ENCODE measurements at places on chromosomes 2 and 18.

DNA sequence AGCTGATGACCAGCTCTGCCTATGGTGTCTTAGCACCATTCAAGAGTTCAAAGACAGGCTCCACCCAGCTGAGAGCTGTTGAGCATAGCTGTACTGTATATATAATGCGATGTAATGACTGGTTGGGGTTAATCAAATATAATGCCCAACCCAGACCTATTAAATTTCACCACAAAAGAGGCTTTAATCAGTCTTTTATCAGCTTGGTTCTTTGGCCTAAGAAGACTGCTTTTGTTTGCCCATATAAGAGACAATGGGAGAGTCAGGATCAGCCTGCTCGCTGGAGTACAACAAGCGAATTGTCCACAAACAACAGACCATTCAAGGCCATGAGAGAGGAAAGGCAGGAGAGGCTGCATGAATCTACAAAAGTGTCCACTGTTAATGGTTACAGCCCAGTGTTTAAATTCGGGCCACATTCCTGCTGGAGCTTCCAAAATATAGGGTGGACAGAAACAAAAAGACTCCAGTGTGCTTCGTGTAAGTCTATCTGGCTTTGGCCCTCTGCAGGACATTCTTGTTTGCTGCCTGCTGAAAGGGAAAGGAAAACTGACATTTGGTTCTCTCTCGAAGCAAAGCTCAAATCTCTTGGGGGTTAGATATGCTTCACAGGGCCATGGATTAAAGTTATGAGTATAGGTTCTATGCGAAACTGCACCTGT lies 299.0 kb upstream of the FBXO11 start:
- no peak for DNase-seq

GRCh38 chr18:13416208-13416607 lies 197.6 kb downstream of the LDLRAD4 start:
- no peak for DNase-seq

DNA sequence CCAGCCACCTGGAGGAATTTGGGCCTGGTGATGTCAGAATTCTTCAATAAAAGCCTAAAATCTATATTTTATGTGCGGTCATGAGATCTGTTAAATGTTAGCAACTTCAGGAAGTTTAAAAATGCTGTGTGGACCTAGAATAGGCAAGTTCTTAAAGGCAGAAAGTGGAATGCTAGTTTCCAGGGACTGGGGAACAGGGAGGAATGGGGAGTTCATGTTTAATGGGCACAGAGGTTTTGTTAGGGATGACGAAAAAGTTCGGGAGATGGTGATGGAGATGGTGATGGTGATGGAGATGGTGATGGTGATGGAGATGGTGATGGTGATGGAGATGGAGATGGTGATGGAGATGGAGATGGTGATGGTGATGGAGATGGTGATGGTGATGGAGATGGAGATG lies 9.2 kb downstream of the TYMS start:
- DNase-seq: no peak

GRCh38 chr2:201858281-201859184 lies 52.2 kb downstream of the CDK15 start:
- DNase-seq: no peak

DNA sequence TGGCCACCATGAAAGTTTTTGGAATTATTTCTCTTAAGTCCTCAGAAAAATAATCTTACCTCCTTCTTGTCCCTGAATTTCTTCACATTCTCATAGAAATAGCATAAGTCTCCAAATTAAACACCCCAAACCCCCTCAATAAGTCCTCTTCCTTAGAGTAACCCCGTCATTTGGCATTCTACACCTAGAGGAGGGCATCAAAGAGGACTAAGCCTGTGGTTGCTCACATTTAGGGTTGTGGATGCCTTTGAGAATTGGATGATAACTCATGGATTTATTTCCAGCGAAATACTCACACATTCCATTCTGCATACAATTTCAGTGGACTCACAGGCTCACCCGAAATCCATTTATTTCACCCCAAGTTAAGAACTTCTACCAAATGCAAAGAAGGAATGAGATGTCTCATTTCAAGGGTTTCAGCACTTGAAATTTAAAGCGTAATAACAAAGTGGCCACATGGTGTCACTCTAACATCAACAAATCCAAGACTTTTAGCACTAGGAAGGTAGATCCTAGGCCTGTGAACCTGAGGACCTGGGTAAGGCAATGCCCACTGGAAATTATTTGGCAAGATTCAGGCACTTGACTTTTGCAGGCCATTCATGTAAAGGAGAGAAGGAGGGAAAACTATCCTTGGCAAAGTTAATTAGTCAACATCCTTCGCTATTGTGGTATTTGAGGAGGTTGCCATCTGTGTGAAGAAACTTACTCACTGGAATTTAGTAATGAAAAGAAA lies 24.6 kb downstream of the DYTN start:
- DNase-seq: peak; percentile 71

GRCh38 chr2:127786048-127786809 lies 24.7 kb downstream of the WDR33 start:
- no peak for DNase-seq

DNA sequence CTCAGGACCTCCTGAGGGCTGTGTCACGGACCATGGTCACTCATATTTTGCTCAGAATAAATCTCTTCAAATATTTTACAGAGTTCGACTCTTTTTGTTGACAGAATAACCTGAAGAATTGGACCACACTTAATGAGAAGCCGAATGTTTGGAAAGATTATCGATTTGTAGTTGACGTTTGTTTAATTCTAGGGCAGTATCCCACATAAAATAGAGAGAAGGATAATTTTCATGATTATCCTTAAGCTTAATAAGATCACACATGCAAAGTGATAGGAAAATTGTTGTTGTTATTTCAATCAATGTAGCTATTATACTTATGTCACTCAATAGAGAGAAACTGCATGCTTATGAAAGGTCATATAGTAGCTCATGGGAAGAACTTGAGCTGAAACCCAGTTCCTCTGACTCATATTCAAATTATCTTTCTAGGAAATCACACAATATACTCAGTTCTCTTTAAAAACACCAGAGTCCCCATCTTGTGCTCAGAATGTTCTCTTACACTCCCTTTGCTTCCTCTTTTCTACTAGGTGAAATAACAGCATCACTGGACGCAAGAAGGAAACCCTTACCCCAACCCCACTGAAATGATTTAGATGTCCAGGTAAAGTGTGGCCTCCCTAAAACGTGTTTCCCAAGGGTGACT lies 982.1 kb downstream of the TSN start:
- no peak for DNase-seq

DNA sequence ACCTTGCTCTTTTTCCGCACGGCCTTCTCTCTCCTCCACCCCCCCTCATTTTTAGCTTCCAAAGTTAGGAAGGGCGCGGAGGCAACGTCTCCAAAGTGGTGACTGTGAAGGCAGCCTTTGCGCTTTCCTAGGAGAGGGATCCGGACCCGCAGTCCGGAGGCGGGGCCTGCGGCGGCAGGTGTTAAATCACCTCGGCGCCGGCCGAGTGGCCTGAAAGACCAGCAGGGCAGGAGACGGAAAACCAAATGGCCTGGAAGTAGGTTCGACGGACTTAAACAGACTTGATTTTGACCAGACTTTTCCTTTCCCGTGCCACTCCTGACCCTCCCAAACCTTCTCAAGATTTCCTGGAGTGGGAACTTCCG lies 615 bp downstream of the GORASP2 start:
- DNase-seq: peak; percentile 65

GRCh38 chr2:229090225-229090624 lies 180.9 kb downstream of the PID1 start:
- DNase-seq: no peak

DNA sequence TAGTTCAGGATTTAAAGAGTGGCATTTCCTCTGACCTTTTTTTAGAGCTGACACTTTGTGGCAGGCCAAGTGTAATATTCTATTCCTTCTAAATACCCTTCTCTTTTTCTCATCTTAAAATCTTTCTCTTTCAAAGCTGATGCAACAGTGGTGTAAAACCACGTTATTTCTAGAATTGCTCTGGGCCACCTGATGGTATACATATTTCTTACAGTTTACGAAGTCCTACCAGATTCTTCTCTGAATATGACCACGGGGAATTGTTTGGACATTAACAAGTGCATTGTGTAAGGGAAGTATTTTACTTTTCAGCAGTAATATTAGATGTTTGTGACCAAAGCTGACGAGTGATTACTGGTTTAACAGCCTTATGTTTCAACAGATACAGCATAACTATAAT lies 109.9 kb downstream of the PTPRM start:
- no peak for DNase-seq

GRCh38 chr2:43462866-43463641 lies 132.8 kb downstream of the THADA start:
- no peak for DNase-seq

All from NCI-H526 (cell line).